ENCODE measurements at places on chromosomes 2 and 18.

DNA sequence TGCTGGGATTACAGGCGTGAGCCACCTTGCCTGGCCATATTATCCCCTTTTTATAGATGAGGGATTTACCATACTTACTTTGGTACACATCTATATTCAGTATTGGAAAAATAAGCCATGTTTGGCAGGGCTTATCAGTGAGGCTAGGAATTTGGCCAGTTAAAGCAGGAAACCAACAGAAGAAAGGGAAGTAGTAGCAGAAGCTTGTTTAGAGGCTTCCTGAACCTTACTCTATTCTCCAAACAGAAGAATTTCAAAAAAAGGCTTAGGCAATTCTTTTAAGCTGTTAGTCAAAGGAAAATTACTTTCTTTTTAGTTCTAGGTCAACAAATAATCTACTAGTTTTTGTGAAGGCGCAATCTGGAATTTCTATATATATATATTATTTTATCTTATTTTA is 3.2 kb upstream of the GLS start:
- DNase-seq, result no peak

DNA sequence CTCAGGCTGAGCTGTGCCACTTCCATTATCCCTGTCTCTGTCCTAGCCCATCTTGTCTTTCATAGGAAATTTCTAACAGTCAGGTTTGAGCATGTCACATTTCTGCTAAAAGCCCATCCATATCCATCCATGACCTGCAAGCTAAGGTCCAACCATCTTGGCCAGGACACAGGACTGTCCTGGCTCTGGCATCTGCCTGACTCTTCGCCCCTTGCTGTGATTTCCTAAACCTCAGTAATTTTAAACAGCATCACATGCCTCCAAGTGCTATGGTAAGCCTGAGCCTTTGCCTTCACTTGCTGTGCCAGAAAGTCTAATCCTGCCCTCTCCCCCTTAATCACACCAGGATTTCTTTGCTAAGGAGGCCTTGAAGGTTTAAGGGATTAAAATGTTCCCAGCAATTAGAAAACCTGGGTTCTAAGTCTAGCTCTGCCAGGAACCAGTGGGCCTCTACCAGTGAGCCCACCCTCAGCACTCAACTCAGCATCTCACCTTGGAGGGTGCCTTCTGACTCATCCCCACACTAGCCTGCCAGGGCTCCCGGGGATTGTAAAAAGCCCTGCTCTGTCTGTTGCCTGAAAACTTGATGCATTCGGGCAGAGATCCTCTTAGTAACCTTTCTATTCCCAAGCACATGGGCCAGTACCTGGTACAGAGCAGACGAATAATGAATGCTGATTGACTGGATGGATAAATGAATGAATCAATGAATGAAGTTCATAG is 411.0 kb downstream of the LRATD1 start:
- no peak for DNase-seq

- DNase-seq, result no peak
Observed at GRCh38 chr2:55223958-55224760, 7.9 kb downstream of the CLHC1 start.

- DNase-seq, result no peak
Observed at GRCh38 chr2:69674316-69674670, 30.8 kb upstream of the AAK1 start.

GRCh38 chr18:24918257-24918656 is 433.7 kb downstream of the ZNF521 start:
- DNase-seq, result no peak

DNA sequence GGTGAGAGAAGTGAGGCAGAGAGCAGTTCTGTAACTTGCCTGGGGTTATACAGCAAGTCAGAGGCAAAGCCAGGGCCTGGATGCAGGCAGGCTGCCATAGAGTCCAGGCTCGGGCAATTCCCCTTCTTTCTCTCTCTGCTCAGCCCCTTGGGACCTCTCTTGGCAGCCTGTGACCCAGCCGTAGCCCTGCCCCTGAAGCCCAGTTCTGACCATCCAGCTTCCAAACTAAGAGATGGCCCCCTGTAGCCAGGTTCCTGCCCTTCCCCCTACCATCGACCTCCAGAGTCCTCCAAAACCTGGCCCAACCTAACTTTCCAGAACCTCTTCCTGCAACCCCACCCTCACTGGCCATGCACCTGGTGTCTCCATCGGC is 201.2 kb downstream of the CTIF start:
- DNase-seq, result peak; percentile 54

DNA sequence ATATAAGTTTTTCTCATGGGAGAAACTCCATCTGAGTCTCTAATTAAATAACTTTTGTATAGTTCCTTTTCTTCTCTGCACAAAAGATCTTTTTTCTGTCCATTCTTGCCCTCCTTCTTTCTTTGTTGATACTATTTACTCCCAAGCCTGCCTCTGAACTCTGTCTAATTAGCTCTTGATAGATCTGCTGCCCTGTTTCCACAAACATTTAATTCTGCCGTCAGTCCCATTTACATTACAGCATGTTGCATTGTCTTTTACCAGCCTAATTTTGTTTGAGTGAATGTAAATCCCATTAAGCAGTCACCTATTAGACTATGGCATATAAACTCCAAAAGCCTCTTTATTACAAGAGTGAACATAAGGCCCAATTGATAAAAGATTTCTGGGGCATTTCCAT is 254.4 kb downstream of the ERBB4 start:
- DNase-seq, result no peak

DNA sequence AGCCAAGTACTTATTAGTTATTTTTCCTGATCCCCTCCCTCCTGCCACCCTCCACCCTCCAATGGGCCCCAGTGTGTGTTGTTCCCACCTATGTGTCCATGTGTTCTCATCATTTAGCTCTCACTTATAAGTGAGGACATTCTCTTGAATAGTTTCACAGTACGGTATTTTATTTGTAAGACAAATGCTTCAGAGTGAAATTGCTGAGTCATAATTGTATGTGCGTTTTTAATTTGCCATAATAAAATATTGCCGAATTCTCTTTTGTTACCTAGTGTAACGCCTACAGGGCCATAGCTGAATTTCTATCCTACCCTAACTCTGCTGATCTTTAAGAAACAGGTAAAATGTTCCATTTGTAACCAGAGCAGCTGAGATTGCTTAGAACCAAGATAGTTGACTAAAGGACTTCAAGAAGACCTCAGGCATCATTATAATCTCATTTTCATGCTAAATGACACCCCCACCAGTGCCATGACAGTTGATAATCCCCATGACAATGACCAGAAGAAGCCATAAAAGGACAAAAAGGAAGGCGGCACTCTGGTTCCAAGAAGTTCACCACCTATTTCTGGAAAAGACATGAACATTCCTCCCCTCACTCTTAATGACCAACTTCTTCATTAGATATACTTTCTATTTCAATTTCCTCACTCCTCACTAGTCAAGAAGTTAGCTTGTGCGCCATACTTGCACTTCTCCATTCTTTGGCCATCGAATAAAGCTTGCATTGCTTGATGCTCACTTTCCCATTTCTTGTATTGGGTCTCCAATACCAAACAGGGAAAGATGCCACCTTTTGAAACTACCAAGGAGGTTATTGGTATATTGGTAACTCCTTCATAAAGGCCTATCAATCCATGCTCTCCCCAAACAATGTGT is 18.4 kb downstream of the SCN9A start:
- no peak for DNase-seq

DNA sequence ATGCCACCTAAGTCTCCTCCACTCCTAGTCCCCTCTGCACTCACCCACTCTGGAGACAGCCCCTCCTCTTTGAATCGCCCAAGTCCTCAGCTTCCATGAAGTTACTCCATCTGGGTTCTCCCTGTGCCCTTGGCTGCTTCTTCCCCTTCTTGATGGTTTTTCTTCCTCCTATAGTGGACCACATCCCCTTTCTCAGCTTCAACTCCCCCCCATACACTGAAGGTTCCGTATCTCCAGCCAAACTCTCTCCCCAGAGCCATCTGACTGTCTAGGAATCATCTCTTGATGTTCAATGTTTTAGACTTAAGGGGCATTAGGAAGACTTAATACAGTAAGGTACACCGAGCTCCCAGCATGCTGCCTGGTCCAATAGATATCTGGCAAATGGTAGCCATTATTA is 39.6 kb downstream of the EMX1 start:
- no peak for DNase-seq

DNA sequence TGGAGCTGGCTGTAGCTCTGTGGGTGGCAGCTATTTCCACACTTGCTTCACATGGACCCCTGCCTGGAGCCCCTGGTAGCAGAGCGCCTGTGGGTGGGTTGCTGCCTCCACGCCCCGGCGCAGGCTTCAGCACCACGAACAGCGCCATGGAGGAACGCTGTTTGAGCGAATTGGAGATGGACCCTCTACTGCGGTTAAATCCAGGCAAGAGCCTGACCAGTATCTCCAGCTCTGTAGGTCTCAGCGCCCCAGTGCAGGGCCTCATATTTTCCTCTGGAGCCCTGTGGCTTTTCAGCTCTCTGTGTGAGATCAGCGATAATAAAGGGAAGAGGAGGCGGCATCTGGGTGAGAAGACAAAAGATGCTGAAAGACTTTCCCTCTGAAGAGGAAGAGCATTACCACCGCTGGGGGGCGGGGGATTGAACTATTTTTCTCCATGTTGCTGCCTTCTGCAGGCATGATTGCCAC is 12.0 kb downstream of the ONECUT2 start:
- no peak for DNase-seq

DNA sequence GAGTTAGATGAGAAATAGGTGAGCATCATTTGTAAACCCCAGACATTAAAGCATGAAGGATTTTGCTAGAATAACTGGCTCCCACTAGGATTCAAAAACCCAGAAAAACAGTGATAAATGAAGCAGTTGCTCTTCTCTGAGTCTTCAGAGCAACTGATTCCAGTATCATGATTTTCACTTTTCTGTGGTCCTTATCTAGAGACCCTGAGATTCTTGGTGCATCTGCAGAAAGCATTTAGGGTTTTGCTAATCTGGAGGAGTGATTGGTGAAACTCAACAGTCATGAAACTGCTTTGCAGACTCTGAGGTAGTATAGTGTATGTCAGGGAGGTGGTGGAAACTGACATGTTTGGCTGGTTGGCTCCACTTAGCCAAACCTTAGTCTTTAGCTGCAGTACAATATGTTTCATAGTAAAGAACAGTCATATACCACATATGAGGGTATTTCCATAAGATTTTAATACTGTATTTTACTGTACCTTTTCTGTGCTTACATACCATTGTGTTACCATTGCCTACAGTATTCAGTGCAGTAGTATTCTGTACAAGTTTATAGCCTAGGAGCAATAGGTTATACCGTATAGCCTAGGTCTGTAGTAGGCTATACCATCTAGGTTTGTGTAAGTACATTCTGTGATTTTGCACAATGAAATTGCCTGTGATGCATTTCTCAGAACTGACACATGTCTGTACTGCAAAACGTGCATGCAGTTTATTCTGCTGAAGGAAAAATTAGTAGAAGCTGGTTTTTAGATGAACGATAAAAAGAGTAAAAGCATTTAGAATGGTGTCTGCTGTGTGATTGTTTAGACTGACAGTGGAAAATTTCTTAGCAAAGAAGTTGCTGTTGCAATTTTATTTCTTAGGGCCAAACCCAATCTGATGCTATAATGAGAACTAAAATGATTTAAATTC is 23.8 kb downstream of the EML4 start:
- no peak for DNase-seq

- no peak for DNase-seq
Observed at GRCh38 chr2:225994748-225995405, 595.4 kb downstream of the NYAP2 start.

Data from heart left ventricle (tissue), 16 donors.